ENCODE measurements at places on chromosomes 1 and 21.

DNA sequence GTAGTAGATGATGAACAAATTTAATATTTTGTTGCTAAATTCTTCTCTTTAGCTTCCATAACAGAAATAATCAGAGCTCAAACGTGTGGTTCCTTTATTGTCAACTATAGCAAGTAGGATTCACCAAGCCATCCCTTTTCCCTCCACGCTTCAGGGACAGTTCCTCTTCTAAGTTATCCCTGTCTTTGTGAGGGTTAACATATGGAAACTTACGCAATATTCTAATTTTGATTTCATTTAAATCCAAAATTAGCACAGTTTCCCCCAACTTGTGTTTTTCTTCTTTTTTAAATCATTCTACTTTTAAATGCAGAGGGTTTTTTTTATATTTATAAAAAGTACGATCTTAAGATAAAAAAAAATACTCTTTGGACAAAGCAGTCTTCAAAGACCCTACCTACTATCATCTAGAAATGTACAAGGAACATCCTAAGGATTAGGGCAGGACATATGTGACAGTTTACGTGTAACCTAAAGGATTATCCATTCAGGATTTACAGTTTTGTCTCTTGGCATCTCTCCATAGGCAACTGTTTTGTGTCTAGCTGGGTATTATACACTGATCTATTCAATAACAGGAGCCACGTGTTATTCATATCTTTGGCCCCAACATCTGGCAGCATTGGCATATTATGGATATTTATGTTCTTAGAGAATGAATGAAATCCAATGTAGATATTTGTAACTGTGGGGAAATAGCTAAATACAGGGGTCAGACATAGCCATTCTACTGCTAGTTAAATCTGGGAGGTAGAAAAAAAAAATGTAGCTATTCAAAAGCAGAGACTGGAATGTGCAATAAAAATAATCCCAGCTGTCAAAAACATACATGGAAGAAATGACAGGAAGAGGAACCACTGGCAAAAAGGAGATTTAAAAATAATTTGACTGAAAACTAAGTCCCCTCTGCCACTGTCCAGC, 272.9 kb downstream of the NEGR1 start:
- DNase-seq, result no peak

DNA sequence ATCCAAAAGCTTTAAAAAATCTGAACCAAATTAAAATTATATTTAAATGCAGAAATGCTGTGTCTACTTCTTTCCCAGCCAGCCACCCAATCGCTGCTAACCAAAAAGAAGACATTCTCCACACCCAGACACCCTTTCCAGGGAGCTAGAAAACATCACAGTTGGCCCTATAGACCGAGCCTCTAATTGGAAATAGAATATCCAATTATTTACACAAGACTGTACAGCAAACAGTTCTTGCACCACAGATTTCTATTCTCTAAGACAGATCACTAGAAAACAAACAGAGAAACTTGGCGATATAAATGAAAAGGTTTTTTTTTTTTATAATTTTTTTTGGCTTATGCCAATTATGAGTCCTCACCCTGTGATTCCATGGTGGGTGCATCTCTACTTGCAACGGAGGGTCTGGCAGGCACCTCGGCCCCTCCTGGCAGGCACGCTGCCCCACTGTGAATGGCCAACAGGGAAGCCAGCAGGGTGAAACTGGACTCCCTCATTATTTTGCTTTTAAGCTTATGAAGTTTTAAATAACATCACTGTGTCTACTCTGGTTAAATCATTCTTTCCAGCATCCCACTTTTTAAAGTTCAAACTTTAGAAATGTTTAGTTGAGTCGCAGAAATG, 29.2 kb downstream of the BCAR3 start:
- DNase-seq, result no peak

DNA sequence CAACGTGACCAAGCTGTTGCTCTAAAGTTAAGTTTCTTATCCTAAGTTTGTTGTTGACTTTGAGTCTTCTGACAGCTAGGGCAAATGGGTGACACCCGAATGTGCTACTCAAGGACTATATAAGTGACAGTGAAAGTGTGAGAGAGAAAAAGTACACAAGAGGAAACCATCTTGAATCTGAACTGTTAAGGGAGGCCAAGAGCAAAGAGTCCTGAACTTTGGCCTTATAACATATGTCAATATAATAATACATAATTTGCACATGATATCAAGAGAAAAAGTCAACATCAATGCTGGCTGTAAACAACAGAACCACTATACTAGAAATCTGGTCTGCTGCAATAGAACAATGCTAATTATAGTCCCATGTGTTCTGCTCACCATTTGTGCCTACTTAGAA, 29.5 kb downstream of the SYNJ1 start:
- no peak for DNase-seq

DNA sequence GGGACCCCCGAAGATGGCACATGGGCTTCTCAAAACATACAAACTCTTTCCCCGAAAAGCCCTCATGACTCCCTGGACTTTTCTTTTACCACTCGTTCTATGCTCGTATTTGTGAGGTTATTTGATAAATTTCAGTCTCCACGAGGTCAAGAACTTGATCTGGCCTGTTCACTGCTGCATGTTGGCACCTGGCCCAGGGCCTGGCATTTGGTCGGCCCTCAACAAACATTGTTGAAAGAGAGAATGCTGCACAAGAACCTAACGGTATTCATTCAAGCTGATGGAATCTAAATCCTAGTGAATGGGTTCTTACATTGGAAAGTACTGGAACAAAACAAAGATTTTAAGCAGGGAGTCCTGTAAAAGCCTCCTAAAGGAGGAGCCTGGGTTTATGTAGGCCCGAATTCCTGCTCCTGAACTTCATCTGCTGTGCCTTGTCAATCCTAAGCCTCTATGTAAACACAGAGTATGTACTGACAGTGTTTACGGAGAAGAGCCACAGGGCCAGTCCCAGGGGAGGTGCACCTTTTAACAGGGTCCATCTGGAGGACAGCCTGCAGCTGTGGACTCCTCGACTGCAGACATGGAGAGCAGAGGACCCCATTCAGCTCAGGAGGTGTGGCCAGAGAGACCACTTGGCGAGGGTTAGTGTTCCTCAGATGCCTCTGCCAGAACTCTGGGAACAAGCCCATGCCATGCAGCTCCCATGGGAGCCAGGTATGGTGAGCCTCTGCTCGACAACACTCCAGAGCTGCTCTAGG, 46.9 kb downstream of the L1TD1 start:
- no peak for DNase-seq

DNA sequence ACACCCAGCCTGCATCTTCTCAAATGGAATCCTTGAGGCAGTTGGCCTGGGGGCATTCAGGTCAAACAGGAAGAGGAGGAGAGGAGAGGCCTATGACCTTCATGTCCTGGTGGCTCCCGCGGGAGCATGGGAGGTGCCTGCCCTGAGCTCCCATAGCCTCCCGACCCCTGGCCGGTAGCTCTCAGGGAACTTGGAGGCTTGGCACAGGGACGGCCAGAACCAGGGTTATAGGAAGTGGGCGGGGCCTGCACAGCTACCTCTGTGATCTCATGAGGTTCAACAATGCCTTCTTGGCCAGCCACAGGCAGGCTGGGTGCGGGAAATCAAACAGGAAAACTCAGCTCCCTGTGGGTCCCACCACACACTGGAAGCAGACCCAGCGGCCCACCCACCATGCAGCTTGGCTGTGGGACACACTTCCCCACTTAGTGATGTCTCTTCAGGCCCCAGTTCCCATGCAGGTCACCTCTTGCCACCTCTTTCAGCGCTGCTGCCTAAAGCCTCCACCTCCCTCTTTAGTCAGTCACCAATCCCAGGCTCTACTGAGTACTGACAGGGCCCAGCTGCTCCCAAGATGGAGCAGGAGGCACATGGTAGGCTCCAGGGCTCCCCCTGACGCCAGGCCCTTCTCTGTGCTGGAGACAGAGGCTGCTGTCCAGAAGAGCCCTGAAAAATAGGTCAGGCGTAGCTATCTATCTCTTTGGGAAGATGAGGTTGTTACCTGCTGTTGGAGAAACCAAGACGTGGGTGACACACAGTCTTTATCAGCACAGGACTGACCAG, at the start of gene SLFNL1:
SLFNL1 (minus strand) TSS at position 200 of the 783 bp plus-strand sequence. CDS start 1,065 bp downstream, outside the sequence.
- DNase-seq, result no peak

GRCh38 chr1:27556781-27557595, 47.0 kb downstream of the AHDC1 start:
- DNase-seq, result peak; percentile 73

- no peak for DNase-seq
Observed at GRCh38 chr1:8545078-8545477, 227.2 kb downstream of the SLC45A1 start.

- DNase-seq, result no peak
Observed at GRCh38 chr1:116365353-116365780, 7.7 kb upstream of the ATP1A1 start.

DNA sequence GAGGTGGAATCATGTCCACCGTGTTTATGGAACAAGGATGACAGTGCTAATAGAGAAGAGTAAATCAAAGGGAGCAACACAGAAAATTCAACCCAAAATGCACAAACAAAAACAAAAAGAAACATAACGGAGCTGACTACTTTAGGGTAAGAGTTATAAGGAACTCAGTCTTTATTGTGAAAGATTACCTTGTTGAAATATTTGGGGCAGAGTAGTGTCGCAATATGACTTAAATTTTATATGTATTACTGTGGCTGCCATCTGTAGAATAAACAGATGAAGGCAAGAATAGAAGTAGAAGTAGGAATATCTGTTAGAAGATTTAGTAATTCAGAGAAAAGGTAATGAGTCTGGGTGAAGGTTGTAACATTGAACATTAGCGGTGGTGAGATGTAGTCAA, 913.9 kb downstream of the BRINP3 start:
- DNase-seq, result no peak

- DNase-seq, result no peak
Observed at GRCh38 chr1:233331676-233332519, 4.4 kb downstream of the MAP3K21 start.

- DNase-seq, result peak; percentile 68
Observed at GRCh38 chr1:89022167-89022959, at the start of gene GBP3. GBP3 (minus strand) TSS chr1:89022866; CDS start chr1:89020721, 2,145 bp downstream.

GRCh38 chr1:11340233-11340632, 67.2 kb downstream of the UBIAD1 start:
- no peak for DNase-seq

DNA sequence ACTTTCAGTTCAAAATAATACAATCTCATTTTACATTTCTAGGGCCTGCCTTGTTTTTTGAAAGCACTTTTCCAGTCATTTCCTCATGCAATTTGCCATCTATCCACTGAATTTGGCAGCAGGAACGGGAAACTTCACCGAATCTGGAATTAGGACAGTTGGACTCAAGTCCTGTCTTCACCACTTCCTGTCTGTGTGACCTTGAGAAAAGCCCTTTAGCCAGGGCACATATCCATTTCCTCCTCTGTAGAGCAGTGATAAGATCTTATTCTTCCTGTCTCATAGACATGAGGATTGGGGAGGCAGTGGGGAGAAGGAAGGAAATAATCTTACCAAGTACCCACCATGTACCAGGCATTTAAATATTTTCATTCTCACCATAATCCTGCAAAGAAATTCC, 12.0 kb downstream of the VAV3 start:
- DNase-seq, result no peak

DNA sequence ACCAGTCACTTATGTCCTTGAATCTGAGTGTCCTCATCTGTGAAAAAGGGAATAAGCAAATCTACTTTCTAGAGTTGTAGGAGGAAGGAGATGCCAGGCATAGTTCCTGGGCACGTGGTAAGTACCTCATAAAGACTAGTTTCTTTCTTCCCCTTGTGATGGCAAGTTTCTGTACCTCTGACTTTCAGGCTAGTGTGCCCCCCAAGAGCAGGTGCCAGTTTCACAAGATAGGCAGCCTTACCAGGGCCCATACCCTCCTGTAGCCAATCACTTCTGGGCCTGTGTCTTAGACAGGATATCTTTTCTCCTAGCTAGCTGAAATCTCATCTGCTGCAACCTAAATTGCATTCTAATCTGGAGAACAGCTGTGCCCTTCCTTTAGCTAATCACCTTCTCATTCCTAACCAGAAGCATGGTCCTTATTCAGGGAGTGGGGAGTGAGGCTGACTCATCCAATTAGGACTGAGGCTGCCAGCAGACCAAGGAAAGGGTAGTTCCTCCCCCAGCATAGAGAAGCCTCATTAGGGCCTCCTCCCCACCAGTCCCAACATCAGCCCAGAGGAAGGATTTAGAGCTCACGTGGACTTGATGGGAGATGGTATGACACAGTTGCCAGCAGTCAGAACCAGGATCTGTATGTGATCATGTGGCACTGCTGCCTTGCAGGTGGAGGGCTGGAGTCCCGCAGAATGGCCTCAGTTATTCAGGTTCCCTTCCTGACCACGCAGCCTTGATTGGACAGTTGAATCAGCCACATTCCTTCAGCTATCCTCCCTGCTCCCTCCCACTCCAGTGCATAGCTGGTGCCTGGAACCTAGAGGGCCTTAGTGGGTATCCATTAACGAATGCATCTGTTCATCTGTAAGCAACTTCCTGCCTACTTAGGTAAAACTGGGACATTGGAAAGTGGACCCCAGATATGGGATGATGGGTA, 7.9 kb downstream of the KLHDC8A start:
- DNase-seq, result peak; percentile 52

DNA sequence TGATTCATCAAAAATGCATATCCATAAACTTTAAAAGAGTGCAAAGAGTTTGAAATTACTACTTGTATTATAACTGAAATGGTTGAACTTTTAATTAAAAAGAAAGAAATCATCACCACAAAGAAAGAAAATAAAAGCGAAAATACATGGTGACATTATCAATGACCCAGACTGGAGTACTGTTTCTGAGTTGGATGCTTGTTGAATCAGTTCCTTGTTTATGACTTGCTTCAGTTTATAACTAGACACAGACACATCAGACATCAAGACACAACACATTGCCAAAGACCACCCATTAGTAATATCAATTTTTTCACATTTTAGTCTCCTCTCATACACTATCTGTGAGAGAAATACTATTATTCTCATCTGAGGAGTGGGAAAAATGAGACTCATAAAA, 293.0 kb downstream of the MRPL39 start:
- no peak for DNase-seq

GRCh38 chr1:45722809-45723208, 27.6 kb downstream of the IPP start:
- no peak for DNase-seq

DNA sequence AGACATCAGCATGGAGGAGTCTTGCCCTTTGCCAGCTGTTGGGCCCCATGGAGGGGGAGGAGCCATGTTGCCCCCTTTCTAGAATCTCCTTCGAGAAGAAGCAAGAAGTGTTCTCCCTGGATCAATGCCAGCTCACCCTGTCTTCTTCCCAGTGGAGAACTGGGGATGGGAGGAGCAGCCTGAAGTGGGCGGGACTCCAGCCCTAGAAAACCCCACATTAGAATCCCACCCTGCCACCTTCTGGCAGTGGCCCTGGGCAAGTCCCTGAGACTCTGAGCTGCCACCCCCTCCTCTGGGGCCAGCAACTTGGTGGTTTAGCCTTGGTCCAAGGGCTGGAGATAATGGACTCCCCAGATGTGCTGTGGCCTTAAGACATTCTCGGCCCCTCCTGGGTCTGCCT, 51.7 kb downstream of the PAX7 start:
- no peak for DNase-seq

- no peak for DNase-seq
Observed at GRCh38 chr1:56160773-56161315, 418.5 kb downstream of the PLPP3 start.

GRCh38 chr1:41529621-41530395, 45.3 kb upstream of the EDN2 start:
- no peak for DNase-seq

- DNase-seq, result peak; percentile 87
Observed at GRCh38 chr1:169109561-169110134, 3.2 kb downstream of the ATP1B1 start.

GRCh38 chr1:39332291-39332690, 127.8 kb downstream of the MACF1 start:
- no peak for DNase-seq

Measured in kidney glomerular epithelial cell (primary cell).